ENCODE measurements at places on chromosomes 2 and 18.

GRCh38 chr2:237184192-237184918, 98.7 kb downstream of the COPS8 start:
- DNase-seq = no peak

DNA sequence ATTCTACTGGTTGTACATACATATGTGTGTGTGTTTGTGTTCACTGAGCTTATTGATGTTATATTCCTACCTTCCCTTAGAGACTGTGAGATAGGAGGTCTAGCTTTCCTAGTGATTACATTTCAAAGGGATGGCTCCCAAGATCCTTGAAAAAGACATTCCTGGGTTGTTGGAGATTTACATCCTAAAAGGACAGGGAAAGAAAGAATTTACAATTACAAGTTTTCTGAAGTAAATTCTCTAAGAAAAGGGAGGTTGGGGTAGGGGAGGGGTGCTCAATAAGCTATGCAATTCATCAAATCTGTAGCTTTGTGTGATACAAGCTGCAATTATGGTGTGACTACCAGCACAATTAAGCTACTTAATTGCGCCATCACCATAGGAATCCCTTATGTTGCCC, 284.3 kb downstream of the NUP35 start:
- no peak for DNase-seq

DNA sequence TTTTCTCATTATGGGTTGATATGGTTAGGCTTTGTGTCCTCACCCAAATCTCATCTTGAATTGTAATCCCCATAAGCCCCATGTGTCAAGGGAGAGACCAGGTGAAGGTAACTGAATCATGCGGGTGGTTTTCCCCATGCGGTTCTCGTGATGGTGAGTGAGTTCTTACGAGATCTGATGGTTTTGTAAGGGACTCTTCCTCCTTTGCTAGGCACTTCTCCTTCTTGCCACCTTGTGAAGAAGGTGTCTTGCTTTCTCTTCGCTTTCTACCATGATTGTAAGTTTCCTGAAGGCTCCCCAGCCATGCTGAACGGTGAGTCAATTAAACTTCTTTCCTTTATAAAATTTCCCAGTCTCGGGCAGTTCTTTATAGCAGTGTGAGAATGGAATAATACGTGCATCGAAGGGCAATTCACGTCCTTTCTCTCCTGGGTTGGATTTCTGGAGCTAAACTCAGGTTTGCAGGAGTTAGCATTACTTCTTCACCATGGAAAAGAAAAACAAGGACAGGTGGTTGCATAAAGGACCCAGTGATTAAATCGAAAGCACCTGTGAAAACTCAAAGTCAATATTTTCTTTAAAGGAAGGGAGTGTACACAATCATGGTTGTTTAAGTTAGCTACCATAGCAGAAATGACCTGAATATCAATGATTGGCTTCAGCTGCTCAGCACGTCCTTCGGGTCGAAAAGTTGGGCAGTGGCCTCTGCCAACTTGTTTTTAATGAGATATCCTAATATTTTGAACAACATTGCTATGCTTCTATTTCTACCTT, 54.1 kb downstream of the CDC42EP3 start:
- no peak for DNase-seq

- no peak for DNase-seq
Observed at GRCh38 chr2:46360303-46360702, 63.1 kb downstream of the EPAS1 start.

DNA sequence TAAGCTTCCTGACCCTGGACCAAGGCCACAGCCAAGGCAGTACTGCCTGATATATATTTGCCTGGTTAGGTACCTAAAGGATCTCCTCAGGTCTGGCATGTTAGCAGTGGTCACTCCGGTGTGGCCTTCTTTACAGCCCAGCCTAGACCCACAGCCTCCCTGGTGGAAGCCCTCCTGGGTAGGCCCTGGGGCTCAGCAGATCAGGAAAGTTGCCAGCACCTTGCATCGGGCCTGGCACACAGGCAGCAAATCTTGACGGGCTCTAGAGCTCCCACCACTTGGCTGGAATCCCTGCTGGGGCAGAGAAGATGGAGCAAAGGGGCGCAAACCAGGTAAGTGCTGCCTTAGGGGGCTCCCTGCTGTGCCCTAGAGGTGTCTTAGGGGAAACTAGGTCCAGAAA, 40.9 kb upstream of the ATP6V1B1 start:
- no peak for DNase-seq

DNA sequence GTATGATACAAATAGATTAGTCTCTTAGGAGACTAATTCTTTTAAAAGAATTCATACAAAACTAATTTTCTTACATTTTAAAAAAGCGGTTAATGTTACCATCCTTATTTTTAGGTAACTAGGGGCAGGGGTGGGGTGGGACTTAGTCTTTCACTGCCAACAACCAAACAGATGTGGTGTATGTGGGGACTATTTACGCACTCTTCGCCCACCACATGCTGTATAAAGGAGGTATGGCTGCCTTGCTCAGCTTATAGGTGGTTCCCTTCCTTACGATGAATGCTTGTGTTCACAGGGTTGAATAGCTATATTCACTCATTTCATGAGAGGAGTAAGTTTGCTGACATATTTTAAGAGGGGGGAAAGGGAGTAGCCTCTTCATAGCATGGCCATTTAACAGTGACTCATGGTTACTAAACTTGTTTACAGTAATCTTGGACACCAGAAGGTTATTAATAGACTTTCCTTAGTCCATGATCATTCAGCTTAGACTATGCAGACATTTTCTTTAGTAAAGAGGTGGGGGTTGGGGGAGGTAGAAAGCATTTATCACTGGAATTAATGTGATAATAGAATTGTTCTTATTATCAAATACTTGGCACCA, 61.8 kb downstream of the CAB39 start:
- no peak for DNase-seq

DNA sequence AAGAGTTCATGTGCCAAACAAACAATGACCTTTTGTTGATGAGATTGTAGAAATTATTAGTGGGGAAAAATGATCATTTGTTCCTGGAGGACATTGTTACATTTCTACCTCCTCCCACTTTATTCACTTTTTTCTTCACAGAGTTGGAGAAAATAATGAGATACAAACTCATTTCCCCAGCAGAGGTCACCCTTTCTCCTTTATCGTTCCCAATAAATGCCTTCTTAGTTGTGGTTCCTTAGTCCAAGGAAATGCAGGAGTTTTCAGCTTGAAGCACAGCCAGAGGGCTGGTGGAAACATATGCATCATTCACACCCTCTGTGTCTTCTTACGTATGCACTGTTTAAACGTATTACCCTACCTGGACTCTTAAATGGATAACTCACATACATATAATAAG, 108.8 kb downstream of the SLC4A3 start:
- DNase-seq = no peak

DNA sequence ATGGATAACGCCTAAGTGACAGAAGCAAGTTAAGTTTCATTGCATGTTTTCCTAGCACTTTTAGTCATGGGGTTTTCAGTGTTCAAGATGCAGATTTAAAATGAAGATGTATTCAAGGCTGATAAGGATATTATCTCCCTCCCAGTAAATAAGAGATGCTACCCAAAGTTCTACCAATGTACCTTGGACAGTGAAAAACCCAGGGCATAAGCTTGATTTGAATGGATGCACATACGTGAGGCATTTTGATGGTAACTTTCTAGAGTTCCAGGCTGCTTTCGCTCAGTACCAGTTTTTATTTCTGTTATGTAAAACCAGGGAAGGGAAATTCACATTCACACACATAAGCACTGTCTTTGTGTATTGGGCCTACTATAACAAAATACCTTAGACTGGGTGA, 90.3 kb downstream of the STK39 start:
- DNase-seq = no peak

DNA sequence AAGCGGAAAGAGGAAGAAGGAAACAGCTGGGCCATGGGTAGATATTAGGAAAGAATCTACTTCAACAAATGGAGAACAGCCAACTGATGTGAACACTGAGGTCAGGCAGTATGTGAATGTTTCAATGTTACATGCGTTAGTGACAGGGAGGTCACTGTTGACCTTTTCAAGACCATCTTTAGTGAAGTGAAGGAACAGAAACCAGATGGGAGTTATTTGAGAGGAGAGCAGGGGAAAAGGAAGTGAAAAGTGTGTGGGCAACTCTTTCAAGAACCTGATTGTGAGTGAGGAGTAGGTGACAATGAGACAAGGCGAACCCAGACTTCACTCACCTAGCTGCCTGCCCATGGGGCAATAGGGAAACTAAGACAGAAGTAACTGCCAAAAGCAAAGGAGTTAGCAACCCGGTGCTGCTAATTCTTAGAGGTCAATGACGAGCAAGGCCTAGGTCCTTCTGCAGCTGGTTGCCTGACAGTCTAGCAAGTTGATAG, 67.0 kb downstream of the SP3 start:
- DNase-seq = no peak

GRCh38 chr2:65404988-65405697, 27.3 kb downstream of the SPRED2 start:
- DNase-seq = no peak

DNA sequence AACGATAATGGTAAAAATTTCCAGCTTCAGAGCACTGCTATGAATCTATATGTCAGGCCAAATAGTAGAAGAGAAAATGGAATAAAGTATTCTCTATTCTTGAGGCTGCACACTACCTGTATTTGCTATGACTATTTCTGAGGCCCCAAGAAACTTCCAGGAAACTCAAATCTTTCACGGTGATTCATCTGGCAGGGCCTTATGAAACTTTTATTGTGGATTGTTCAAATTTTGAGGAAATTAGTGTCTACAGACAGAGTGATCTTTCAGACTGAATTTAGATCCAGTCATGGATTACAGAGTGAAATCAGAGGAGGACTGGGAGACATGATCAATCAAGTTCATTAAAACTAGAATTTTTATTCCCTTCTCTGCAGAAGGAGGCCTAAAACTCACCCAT, 4.1 kb upstream of the VSNL1 start:
- no peak for DNase-seq

- no peak for DNase-seq
Observed at GRCh38 chr2:151289972-151290866, 751 bp upstream of the NMI start.

DNA sequence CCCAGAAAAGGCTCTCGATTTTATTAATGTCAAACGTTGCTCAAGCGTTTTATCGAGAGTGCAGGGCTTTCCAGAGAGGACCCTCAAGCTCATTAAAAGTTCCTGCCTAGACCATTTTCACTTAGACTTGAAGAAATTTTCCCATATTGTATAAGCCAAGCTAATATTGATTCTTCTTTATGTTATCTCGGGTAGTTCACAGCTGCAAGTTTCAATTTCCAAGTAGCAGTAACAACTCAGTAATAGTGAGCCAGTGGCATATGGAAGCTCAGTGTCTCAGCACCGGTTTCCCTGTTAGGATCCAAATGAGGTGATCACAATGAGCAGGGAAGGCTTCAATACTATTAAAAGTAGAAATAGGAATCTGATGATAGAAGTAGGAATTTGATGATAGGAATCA, 274.5 kb downstream of the TMX3 start:
- DNase-seq = no peak

DNA sequence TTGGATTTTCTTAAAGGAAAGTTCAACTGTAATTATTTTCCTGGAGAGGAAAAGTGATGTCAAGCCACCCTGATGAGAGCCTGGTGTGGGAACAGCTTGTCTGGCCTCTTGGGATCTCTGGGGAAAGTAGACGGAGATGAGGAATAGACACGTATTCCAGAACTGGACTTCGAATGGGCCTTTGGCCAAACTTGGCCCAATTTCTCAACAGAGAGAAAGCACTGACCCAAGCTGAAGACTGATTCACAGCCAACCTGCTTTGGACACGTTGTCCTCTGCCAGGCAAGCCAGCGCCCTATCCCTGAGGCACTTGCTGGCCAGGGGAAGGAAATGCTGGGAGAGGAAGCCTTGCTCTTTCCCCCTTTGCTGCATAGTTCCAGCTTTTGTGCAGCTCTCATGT, 70.8 kb upstream of the CTAGE1 start:
- no peak for DNase-seq

GRCh38 chr2:26080356-26080755, 46.5 kb downstream of the RAB10 start:
- no peak for DNase-seq

- no peak for DNase-seq
Observed at GRCh38 chr2:100010606-100011005, 131.8 kb downstream of the AFF3 start.

GRCh38 chr2:153386481-153386897, 92.1 kb downstream of the RPRM start:
- no peak for DNase-seq

- no peak for DNase-seq
Observed at GRCh38 chr2:71880846-71881610, 266.6 kb downstream of the CYP26B1 start.

DNA sequence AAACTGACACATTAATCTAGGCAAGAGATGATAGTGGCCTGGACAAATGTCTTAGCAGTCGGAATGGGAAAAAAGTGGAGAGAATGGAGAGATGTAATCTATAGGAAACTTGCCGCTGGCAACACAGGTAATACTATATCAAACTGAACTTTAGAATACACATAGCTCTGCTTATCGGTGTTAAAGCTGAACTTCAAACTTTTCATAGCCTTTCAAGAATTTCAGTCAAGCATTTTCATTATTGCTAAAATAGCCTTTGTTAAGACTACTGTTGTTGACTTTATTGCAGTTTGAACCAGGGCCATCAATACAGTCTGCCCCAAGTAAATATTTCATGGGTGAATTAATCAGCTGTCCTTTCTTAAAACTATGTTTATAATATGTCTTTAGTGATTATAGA, 12.9 kb upstream of the CHST9 start:
- DNase-seq = no peak

- DNase-seq = no peak
Observed at GRCh38 chr2:3666613-3666975, 8.6 kb downstream of the ALLC start.

- no peak for DNase-seq
Observed at GRCh38 chr18:61628085-61628484, 264.7 kb downstream of the RNF152 start.

DNA sequence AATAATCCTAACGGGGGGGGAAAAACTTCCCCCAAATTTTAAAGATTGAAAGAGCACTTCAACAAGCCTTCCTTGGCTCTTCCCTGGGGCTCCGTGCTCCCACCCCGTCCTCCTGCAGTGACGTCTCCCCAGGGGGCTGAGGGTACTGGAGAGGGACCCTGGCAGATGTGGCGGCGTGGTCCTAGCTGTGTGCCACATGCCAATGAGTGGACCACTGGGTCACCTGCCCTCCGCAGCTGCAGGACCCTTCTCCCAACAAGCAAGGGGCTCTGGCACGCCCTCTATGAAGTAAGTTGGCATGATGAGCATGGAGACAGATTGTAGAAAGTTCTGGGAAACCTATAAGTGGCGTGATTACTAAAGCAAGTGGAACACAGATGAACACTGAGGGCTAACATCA, 46.7 kb downstream of the PXDN start:
- no peak for DNase-seq

- DNase-seq = no peak
Observed at GRCh38 chr2:215019521-215020145, 118.8 kb downstream of the ABCA12 start.
